ENCODE measurements at places on chromosomes 12 and 14.

- DNase-seq = peak; percentile 35
Measured at GRCh38 chr12:105659355-105660075, 329.0 kb downstream of the C12orf75 start.

GRCh38 chr14:68172627-68173026 is 353.0 kb downstream of the RAD51B start:
- DNase-seq = no peak

DNA sequence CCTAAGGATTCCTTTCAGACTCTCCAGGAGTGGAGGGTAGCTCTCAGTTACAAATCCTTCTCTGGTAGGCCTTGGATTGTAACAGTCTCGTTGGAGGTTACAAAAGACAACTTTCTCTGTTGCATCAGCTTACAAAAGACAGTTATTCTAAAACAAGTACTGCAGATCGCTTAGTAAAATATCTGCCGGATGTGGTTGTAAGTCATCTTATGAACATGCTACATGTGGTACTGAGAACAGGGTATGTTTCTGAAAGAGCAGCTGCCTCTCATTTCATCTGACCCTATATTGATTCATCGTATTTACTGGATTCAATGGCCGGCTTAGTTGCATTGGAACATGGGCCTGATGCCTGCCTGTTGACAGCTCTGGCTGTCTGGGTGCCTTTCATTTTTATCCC is 157.4 kb downstream of the PTCSC3 start:
- no peak for DNase-seq

- no peak for DNase-seq
Measured at GRCh38 chr12:32508626-32509025, 109.3 kb downstream of the FGD4 start.

DNA sequence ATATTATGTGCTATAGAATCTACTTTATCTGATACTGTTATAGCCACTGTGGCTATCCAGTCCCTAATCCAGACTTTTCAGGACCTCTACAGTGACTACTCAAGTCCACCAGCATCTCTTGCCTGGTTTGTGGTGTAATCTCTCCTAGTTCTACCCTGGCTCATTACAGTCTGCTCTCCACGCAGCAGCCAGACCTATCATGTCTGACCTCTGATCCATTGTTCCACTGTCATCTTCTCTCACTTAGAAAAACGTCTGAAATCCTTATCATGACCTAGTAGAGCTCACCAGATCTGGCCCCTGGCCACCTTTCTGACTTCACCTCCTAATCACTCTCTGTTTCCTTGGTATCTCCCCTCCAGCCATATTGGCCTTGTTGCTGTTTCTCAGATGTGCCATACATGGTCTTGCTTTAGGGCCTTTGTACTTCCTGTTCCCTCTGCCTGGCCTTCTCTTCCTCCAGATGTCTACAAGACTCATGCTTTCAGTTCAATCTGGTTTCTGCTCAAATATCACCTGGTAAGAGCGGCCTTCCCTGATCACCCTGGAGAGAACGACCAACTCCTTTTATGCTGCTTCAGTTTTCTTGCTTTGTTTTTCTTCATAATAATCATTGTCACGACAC is 475.5 kb downstream of the AACS start:
- DNase-seq = peak; percentile 50

DNA sequence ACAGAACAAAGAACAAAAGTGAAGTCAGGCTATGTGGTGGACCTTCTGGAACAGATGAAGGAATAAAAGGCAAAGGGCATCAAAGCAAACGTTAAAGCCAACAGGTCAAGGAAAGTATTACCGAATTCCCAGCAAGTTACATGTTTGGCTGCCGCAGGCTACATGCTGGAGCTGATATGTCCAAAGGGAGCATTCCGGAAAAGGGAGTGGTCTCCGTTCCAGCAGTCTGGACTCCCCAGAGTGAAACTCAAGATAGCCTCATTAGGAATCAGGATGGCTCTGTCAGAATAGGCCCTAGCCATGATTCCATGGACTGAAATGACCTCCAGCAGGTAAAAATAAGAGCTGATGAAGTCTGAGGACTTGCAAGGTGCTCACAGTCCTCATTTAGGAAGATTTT is 379.8 kb upstream of the PRICKLE1 start:
- no peak for DNase-seq

GRCh38 chr12:59780605-59781135 is 184.8 kb downstream of the SLC16A7 start:
- DNase-seq = no peak

DNA sequence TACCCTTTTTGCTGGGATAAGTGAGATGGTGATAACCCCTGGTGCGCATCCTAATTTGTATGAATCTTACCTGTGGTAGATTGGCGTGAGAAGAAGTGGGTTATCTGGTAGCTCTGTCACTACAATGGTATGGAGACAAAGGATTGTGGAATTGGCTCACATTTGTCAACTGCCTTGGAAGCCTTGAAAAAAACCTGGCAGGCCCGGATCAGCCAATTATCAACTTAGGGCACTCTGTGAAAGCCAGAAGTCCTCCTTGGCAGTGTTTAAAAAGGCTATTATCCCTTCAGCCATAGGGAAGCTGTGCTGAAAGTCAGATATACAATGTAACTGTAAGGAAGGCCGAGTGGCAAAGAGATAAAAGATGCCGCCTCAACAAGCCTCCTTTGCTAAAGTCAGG is 56.5 kb downstream of the WASHC3 start:
- no peak for DNase-seq

DNA sequence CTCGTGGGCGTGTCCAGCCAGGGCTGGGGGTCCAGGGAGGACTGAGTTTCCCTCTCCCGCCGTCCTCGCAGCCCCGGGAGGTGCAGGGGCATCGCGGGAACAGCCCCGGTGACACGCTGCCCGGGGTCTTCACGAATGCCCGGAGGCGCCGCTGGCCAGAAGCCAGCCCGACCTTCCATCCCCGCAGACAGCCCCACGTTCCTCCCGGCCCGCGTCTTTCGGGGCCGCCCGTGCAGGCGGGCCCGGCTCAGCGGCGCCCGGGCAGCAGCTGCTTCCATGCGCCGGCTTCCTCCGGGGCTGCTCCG is 827 bp upstream of the TEDC1 start:
- DNase-seq = no peak

DNA sequence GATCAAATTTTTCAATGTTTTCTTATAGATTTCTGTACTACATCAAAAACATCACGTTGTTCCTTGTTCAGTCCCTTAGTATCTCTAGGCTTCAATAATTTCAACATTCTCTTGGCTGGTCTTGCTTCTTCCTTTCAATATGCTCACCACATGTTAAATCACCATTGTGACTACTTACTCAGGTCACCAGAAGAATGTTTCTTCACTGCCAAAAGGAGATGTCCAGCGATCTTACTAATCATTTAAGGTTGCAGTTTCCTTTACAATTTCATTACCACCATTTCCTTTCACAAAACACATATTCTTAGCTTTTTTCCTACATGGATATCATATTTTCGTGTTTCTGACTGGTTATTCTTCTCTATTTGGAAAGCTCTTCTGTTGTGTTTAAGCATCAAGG is 363.8 kb downstream of the NAV3 start:
- no peak for DNase-seq

- no peak for DNase-seq
Measured at GRCh38 chr12:125288931-125289928, 224.0 kb downstream of the AACS start.

DNA sequence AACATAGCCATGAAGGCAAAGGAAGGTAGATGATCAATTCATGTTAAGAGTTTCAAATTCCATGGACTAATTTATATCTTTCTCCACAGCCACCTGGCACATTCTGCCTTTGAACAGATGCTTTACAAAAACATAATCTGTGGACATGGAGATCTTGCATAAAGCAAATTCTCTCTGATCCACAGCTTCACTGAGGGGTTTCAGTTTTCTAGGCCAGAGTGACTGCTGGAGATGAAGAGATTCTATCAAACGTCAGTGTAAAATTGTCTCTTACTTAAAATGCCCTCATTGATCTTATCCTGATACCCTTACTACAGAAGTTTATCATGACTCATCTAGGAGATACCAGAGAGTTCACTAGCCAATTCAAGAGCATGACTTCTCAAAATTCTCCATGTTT is 291.6 kb downstream of the DAD1 start:
- no peak for DNase-seq

GRCh38 chr12:131499864-131500190 is 211.1 kb upstream of the SFSWAP start:
- DNase-seq = no peak

DNA sequence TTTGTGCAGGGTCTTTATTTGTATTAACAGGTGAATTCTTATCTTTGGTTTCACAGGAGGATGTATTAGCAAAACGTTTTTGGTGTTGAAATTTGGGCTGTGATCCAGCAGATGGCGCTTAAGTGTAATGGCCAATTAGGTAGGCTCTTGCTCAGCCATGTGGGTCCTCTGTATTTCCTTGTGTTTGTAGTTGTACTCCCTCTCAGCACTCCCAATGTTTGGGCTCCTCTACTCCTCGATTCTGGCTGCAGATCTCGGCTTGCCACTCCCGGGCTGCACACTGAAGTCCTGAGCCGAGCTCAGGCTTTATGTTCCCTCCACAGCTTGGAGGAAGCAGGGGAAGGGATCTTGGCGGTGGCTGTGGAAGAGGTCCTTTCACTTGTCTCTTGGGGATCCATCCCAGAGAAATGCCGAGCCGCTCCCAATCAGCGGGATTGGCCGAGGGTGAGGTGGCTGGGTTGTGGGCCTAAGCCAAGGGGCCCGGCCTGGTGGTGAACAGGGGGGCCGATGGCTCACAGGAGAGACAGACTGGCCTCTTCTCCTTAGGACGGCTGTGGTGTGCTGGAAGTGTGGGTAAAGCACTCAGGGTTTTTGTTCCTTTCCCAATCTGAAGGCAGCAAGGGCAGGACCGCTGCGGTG is 133.7 kb downstream of the AEBP2 start:
- peak; percentile 54 for DNase-seq

DNA sequence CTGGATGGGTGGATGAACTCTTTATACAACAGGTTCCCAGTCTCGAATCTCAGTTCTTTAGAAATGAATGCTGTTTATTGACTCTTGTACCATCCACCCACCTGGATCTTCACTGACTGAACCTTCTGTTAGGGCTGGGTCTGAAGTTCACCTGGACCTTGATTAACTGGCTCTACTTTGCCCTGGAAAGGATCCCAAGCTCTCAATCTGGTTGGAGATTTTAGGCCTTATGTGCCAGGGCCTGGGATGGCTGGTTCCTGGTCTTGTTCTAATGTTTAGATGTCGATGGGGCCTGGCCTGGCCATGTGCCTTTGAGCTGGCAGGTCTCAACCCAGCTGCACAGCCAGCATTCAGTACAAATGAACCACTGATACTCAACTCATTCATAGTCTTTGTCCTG is 76.5 kb upstream of the MED13L start:
- DNase-seq = no peak

- DNase-seq = no peak
Measured at GRCh38 chr12:42767998-42768397, 178.5 kb upstream of the PRICKLE1 start.

- no peak for DNase-seq
Measured at GRCh38 chr14:104897330-104898194, 27.1 kb upstream of the PLD4 start.

- no peak for DNase-seq
Measured at GRCh38 chr12:89217472-89217871, 134.8 kb downstream of the DUSP6 start.

DNA sequence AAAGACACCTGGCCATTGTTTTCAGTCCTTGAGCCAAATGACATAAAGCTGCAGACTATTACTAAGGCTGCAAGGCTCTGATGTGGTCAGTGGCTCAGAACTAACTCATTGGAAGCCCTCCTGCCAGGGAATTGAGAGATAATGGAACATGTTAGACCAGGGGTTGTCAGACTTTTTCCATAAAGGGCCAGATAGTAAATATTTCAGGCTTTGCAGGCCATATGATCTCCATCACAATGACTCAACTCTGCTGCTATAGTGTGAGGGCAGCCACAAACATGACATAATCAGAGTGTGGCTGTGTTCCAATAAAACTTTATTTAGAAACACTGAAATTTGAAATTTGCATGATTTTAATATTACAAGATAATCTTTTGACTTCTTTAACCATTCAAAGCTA is 140.3 kb downstream of the TMEM30B start:
- no peak for DNase-seq

DNA sequence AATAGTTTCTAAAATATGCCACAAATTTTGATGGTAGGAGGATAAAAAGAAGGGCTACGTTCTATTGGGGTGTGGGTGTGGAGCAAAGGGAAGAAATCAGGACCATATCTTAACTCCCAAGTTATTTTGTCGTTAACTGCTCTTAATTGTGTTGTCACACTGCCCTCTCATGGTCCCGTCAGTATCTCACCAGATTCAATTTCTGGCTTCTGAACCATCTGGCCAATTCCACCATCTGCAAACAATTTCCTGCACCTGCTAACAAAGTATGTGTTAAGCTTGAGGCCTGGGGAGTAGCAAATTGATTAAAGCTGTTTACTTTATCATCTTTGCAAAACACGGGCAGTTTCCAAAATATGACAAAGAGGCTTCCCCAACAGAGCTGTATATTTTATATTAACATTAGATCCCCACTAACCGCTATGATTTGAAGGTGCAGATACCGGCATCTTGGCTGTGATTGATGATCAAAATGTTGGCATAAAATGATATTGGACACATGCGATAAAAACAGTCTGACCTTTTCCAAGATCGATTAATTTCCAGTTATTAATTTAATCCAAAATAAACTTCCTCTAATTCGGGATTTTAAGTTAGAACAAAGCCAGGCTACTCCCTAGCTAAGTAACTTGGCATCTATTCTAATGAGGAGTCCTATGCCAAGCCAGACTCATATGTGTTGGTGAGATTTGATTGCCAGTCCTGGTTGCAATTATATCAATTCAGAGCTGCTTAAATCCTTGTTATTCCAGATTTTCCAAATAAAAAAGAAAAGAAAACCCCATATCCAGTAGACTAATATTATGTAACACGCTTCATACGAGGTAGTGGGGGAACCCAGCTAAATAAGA is 6.9 kb upstream of the DNM1L start:
- peak; percentile 74 for DNase-seq

DNA sequence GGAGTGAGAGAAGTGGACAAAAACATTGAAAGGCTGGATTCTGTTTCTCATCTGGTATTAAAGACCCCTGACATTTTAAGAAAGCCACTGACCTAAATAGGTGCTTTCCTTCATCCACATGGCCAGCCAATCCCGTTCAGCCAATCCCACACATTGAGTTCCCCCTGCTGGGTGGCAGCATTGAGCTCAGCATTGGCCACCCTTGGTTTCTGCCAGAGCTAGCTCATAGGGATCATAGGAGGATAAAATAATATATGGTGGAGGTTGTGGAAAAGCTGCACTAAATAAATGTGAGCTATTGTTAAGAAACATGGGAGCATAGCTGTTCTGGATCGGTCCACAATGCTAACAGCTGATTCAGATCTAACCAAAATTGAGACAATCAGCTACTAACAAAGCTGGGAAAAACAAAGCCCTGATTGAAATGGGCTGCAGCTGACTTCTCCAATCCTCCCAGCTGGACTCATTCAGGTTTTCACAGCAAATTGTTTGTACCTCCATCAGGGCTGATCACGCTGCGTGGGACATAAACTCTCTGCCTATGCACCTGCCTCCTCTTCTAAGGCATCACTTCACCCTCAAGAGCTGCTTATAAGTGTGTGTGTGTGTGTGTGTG is 256.5 kb downstream of the EMP1 start:
- DNase-seq = no peak

- no peak for DNase-seq
Measured at GRCh38 chr14:36834293-36834692, 172.6 kb downstream of the PAX9 start.

Measured in RPMI8226 (cell line).